ENCODE measurements at places on chromosomes 6 and 20.

GRCh38 chr6:39402239-39402751 lies 79.8 kb upstream of the KCNK16 start:
- no peak for DNase-seq

DNA sequence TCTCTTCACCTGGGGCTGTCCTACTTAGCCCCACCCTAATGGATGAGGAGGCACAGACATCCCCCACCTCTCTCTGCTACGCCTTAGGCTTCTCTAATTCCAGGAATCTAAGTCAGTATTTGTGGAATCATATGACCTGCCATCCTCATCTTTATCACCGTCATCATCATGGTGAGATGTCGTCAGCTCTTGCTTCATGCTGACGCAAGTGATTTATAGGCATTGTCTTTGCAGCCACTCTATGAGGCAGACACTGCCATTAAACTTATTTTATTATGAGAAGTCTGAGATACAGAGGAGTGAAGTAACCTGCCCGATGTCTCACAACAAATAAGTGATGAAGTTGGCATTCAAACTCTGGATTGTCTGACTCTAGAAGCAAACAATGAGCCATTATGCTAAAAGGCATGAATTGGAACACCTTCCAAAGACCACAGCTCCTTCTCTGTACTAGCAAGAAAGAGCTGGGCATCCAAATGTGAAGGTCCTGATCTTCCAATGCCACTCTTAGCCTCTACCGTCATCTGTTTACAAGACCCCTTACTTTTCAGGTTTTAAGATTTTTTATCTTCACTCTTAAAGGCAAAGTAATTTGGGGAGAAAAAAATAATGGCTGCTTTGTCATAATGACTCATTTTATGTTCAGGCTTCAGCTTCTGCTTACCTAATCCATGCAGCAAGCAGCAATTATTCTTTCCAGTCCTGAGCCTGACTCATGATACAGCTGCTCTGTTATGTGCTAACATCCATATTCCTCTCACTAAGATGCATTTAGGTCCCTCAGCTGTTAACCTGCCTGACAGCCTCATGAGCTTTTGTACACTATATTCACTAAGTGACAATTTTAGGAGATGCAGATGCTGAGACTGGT lies 113.7 kb upstream of the BCLAF1 start:
- DNase-seq, result no peak

- DNase-seq, result no peak
These were observed 61.4 kb upstream of the CSE1L start for GRCh38 chr20:48984575-48985219.

DNA sequence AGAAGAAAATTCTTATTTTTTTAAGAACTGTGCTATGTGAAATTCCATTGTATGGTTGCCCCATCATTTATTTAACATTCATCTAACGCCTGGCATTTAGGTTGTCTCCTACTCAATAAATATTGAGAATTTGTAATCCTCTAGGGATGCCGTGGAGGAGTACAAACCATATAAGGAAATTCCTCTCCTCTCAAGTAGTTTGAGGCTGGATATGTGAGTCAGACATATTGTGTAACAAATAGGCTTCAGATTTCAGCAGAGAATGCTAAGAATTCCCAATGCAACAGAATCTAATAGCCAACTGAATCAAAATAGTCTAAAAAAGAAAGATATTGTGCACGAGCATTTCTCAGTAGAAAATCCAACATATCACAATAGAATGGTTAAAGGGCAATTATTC lies 174.7 kb downstream of the OTOR start:
- no peak for DNase-seq

DNA sequence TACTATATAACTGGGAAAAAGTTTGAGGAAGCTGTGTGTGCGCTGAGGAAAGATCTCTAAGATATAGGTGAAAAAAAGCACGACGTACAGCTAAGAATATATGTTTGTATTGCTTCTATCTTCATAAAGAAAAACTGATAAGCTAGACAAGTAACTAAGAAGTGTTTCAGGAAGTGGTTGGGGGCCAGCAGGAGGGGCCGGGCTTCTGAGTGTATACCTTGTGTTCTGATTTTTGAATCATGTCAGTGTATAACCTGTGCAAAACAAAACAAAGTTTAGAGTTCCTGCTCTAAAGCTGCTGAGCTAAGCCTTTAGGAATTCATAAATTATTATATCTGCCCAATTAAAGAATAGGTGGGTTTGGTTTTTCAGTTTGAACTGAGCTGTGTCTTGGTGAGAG lies 7.9 kb upstream of the OSER1 start:
- DNase-seq, result no peak

- no peak for DNase-seq
These were observed 144.0 kb downstream of the UST start for GRCh38 chr6:148890652-148891404.

Measured in OCI-LY7 (cell line).